T-cell (primary cell): ENCODE measurements at places on chromosomes 6 and 20.

- no peak for DNase-seq
Measured at GRCh38 chr20:48066246-48066645, 281.0 kb upstream of the SULF2 start.

- DNase-seq: no peak
Measured at GRCh38 chr20:23533161-23533560, 35.1 kb downstream of the CST9L start.

GRCh38 chr6:36548401-36548743, 1.1 kb upstream of the STK38 start:
- DNase-seq: no peak

- no peak for DNase-seq
Measured at GRCh38 chr6:85866370-85866730, 223.7 kb upstream of the SYNCRIP start.

DNA sequence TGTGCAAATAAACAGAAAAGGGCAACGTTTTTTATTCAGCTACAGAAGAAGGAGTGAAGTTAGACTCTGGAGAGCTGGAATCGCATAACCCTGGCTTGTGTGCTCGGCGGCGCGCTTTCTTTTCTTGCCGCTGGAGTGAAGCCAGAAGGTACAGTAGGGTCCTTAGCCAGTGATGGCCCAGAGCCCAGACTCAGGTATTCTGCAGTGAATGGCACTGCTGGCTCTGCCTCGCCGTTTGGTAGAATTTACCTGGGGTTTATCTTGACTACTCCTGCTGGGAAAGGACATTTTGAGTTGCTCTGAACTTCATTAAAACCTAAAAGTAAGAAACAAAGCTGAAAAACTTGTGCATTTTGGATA, 56.9 kb upstream of the TIAM2 start:
- no peak for DNase-seq

GRCh38 chr20:50318710-50319109, 128.1 kb downstream of the CEBPB start:
- no peak for DNase-seq

DNA sequence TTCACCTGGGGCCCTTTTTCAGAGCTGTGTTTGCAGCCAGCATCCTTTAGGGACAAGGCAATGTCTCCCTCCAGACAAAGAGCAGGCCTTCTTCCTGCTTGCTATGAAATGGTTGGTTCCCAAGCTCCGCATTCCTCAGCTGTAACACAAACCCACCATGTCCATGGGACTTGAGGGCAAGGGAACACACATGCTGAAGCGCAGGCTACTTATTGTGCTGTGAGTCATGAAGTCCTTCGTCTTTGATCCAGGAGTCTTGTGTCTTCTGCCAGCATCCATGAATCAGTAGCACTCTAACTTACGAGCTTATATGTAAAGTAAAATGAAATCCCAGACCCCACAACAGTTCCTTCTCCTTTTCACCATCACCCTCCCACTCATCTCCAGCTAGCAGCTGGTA, 59.0 kb downstream of the ANKRD60 start:
- no peak for DNase-seq

- no peak for DNase-seq
Measured at GRCh38 chr6:167472148-167472547, 147.3 kb downstream of the TTLL2 start.

DNA sequence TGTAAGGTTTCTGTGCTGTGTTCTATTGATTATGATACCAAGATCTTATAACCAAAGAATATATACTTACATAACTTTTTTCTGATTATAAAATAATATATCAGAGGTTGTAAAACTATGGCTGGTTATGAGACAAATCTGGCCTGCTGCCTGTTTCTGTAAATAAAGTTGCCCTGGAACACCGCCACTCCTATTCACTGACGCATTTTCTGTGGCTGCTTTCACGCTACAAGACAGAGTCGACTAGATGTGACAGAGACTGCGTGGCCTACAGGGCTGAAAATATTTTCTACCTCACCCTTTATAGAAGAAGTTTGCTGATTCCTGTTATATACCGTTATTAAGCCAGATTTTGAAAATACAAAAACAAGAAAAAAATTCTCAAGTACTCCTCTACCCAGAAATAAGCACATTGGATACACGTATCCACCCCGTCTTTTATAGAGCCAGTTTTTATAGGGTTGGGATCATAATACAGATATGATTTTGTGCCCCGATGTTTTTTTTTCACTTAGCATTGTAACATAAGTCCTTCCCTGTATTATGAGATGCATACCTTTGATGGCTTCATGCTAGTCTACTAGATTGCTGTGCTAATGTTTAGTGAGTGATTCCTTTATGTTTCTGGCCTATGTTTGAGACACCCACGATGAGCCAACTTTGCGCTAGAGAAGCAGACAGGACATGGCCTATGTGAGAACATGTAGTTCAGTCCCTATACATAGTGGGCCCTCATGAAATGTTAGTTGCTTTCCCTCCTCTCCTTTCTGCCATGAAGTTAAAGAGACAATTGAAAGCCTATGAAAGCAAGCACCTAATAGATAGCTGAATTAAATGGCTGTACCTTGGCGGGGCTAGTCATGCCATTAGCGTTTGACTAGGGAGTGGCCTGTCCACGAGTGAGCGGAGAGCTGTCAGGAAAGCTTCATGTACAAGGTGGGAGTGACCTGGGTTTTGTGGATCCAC, 98.1 kb upstream of the KCNK16 start:
- DNase-seq: no peak

DNA sequence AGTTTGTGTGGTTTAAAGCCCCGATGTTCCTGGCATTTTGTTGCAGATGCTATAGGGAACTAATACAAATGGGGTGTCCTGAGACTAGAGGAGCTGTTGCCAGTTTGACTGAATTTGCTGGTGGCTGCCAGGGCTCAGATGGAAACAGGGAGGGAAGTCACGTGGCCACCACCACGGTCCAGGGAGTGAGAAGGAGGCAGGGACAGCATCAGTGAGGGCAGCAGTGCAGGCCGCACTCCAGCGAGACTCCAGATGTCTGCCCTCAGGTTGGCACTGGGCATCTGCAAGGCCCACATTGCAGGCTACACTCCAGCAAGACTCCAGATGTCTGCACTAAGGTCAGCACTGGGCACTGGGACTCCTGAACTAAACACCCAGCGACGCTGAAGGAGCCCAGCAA, 86.2 kb downstream of the RAMACL start:
- DNase-seq: no peak

DNA sequence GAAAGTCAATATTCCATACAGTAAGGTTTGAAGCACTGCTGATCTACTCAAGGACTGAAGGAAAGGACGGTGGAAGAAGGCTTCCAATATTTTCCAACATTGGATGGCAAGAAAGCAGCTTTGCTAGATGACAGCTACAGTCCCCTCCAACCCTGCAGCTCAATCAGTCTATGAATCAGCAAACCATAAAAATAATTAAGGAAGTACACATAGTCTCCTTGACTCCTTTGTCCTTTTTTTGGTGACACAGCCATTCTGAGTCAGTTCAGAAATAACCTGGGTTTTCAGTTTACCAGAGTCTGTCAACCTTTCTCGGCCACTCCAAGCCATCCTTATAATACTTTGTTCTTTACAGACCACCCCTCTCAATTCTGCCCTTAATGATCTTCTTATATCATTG, 232.5 kb downstream of the IBTK start:
- no peak for DNase-seq

DNA sequence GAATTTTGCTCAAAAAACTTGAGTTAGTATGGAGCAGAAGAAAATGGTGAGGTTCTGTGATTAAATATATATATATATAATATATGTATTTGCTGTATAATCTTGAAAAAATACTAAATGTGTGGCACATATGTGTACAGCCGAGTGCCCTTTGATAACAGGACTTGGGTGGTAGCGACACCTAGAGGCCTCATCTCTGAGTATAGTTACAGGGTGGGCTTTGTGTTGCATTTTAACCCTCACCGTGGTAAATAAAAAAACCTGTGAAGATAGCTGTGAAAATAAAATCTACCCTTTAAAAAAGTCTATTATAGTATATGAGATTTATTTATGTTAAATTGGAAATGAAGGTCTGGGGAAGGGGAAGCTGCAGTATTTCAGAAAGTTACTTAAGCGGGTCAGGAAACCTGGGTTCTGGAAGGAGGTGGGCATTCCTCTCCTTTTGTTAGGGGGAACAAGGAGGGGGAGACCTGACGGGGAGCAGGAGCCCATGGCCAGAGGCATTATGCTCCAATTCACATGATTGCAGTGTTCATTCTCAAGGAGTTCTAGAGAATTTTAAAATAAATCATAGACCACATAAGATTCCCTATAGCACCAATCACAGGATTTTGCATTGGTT, 82.7 kb downstream of the SH3BGRL2 start:
- peak; percentile 10 for DNase-seq

DNA sequence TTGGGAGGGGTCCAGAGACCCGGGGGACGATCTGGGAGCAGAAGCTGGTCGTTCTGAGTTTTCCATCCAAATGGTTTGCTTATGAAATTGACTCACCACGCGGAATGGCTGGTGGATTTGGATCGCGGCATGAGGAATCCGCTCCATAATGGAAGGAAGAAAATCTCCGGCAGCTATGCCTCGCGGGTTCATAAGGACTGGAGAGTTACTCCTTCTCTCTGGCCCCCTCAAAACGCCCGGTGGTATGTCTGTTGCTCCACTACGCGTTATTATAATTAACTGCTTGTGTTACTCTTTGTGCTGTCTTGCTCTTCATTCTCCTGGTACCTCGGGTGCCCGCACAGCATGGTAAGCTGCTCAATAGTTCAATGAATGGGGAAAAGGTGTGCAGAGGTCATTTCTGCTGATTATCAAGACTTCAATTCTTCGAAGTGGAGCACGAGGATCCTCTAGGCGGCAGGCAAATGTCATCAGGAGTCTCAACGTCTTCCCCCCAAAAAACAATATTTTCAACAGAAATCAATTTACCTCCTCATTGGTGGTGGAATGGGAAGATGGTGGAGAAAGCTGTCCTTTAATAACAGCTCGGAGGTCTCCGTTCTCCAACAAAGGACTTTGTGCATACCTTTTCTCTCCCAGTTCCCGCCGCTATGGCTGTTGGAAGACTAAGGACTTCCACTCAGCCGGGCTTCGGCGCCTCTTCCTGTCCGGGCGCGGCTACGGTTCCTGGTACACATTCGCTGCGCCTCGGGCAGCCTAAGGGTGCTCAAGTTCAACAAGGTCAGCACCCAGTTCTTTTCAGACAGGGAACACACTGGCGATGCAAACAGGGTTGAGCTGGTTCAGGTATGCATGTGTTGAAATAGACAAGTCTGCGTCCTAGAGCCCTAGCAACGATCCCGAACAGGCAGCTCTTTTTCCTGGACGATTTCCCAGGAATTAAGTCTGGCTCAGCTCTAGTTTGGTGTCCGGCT, 9.2 kb upstream of the PRSS16 start:
- no peak for DNase-seq

- no peak for DNase-seq
Measured at GRCh38 chr6:133953634-133954415, 801 bp downstream of the TBPL1 start.

GRCh38 chr6:2634139-2634964, 116.4 kb downstream of the MYLK4 start:
- DNase-seq: peak; percentile 78

DNA sequence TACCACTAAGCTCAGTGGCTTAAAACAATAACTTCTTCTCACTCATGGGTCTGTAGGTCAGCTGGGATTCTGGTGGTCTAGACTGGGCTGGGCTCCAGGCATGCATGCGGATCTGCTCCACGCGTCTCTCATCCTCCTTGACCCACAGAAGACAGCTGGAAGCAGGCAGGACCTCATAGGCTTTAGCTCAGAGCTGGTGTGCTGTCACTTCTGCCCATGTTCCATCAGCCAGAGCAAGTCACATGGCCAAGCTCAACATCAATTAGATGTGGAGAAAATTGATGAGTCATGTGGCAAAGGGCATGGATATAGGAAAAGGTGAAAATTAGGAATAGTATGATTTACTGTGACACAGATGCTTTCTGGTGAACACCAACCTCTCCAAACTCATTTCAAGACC, 57.4 kb upstream of the PSMF1 start:
- no peak for DNase-seq

- DNase-seq: peak; percentile 62
Measured at GRCh38 chr20:5001174-5002076, at the start of gene SLC23A2. Gene SLC23A2, minus strand, starts transcription at chr20:5001510. Its CDS starts 68,948 bp downstream, at chr20:4932562.

DNA sequence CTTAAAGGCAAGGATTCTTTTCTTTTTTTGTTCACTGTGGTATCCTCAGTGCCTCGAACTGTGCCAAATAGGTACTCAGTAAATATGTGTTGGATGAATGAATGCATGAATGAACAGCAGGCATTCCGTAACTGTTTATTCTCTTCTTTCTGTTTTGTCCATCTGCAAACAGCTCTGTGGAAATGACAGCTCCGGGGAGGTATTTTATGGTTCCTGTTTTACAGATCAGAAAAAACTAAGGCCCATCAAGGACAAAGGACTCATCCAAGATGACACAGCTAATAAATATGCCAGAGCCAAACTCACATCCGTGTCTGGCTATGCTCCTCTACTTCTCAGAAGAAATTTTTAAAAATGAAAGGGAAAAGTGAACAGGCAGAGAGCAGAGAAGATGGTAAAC, 21.0 kb downstream of the JPH2 start:
- no peak for DNase-seq
